ENCODE measurements at places on chromosomes 4 and X.
A peak's percentile ranks its signal among the peaks of the same experiment; 100 is the strongest.

GRCh38 chr4:17493619-17494018, 18.3 kb downstream of the QDPR start:
- no peak for DNase-seq

DNA sequence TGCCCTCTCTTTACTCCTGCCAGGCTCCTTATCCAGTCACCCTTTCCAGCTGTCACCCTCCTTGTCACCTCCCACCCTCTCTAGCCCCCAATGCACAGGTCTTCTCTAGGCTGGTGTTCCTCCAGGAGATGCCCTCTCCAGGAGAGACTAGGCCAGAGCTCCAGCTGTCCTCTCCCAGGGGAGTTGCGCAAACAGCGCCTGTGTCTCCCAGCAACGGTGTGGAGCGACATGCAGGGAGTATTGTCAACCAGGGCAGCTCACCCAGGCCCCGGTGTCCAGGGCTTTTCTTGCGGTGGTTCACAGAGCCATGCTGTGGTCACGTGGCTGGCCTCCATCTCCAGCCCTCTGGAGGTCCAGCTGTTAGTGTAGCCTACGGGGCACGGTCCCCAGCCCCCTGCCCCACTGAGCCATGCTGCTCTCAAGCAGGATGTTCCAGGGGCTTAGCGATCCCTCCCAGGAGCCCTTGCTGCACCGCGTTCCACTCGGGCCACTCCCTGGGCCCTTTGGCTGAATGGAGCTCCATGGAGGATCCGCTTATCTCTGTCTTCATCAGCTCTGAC, 34.8 kb downstream of the CCNQ start:
- DNase-seq: no peak

DNA sequence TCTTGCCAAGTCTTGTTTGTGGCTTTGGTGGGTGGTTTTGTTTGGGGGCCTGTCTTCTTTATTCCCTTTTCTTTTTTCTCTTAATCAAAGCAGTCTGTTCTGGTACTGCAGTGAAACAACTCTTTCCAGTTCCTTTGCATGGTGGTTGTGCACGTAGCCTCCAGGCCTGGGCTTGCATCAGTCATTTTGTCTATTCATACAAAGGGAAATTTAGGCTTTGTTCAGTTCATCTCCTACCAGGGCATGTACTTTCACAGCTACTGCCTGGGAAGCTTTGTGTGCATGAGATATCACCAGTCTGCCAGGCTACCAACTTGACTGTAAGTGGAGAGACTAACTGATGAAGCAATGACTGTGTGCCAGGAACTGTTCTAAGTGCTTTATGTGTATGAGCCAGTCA, 8.5 kb downstream of the TRIM2 start:
- no peak for DNase-seq

- no peak for DNase-seq
Measured at GRCh38 chr4:169765835-169766234, 8.1 kb upstream of the HPF1 start.

DNA sequence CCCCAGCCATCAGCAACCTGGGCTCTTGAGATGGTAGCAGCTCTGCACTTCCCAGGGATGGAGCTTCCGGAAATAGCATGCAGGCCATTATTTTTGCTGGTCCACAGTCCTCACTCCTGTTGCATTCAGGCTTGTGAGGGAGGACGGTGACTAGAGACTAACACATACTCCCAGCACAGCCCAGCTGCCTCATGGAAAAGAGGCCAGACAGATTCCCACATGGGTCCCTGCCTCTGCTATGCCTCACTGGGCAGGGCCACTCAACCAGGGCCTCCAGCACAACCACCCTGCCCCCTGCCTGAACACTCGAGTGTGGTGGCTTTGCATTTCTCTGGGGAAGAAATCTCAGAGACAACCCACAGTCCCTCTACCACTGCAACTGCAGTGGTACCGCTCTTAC, 1195.1 kb downstream of the PCDH18 start:
- no peak for DNase-seq

DNA sequence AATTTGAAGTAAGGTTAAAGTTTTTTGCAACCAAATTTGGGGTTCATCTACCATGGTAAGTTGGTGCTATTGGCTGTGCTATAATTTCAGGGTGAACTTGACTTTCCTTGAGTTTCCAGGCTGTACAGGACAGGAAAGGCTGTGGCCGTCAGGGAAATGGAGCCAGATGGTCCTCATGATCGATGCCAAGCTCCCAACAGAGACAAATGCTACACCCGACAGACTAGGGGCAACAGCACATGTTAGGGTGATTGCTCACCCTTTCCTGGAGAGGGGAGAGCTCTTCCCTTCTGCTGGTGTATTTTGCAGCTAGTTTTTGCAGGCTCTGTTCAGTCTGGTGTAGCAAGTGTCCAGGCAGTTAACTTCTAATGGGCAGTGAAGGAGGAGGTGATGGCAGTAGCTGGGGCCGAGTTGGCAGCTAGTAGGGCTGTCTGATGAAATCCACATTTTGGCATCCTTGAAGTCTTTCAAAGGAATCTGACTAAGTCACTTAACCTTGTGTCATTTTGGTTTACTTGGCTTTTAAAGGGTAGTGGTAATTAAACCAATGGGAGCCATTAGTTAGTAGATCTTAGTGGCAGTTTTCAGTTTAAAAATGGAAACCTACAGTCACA, 47.8 kb downstream of the GAB1 start:
- no peak for DNase-seq

DNA sequence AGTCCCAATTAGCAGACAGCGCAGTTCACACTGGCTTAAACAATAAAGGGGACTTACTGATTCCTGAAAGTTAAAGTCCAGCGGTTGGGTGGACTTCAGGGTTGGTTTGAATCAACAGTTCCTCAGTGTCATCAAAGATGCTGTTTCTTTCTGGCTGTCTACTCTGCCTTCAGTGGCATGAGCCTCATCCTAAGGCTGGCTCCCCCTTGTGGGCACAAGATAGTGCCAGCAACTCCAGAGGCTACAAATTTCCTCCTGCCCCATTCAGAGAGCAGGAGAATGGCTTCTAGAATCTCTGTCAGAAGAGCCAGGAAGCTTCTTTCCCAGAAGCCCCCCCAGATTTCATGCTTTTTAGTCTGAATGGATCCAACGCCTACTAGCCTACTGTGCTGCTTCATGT, 82.4 kb upstream of the MTM1 start:
- DNase-seq: peak; percentile 61

GRCh38 chr4:138115053-138115452, 127.1 kb downstream of the SLC7A11 start:
- DNase-seq: no peak

GRCh38 chr4:26161030-26161824, 159.6 kb upstream of the RBPJ start:
- DNase-seq: peak; percentile 38

DNA sequence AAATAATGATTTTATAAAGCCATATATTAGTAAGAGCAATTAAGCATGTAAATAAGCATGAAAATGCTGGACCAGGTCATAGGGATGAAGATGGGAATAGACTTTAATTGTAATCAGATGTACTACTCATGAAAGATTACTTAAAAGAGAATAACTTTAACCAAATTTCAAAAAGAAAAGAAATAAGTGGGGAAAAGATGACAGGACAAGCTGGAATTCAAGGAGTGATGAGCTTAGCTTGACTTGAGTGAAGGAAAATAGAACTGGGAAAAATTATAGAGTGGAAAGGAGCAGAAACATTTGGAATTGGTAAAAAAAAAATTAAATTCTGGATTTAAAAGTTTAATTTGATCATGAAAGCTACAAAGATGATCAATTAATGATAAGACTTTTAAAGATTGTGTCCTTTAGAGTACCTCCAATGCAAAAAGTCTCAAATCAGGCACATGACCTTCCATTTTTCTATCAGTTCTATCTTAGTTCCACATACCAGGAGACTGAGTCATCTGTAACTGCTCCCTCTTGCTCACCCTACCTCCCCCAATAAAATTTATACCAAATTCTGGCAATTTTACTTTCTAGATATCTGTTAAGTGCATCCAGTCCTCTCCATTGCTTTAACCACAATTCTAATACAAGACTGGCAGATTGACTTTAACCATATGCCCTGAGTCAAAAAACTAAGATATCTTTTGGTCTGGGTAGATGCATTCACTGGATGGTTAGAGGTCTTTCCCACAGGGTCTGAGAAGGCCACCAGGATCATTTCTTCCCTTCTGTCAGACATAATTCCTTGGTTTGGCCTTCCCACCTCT, 56.4 kb upstream of the SLIT2 start:
- DNase-seq: no peak

DNA sequence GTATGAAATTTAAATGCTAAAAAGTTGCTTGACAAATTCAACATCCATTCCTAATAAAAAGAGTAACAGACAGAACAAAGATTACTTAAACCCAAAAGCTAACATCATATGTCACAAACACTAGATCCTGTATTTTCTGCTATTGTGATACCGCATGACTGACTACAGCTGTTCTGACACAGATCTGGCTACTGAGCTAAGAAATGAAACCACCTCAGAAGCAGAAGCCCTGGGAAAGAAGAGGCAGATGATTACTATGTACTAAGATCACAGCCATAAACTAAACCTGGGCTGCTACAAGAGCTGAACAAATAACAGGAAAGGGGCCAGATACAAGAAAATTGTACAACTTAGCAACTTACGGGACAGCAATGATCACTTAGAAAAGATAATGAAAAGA, 9.4 kb downstream of the LETM1 start:
- DNase-seq: no peak

DNA sequence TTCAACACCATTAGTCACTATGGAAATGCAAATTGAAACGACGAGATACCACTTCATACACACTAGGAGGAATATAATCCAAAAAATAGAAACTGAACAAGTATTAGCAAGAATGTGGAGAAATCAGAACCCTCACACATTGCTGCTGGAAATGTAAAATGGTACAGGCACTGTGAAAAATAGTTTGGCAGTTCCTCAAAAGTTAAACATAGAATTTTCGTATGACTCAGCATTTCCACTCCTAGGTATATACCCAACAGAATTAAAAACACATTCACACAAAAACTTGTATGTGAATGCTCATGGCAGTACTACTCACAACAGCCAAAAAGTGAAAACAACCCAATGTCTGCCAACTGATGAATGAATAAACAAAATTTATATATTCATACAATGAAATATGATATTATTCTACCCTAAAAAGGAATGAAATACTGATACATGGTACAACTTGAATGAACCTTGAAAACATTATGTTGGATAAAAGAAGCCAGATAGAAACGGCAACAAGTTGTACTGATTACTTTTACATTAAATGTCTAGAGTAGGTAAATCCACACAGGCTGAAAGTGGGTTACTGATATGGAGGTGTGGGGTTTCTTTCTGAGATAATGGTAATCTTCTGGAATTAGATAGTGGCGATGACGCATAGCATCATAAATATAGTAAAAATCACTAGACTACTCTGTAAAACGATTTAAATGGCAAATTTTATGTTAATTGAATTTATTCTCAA, 22.3 kb downstream of the TEC start:
- DNase-seq: no peak

GRCh38 chrX:112731793-112732192, 52.1 kb upstream of the LHFPL1 start:
- DNase-seq: no peak

GRCh38 chr4:53905276-53905940, 159.0 kb downstream of the CHIC2 start:
- DNase-seq: no peak

GRCh38 chr4:2510351-2511259, 25.8 kb upstream of the FAM193A start:
- no peak for DNase-seq

DNA sequence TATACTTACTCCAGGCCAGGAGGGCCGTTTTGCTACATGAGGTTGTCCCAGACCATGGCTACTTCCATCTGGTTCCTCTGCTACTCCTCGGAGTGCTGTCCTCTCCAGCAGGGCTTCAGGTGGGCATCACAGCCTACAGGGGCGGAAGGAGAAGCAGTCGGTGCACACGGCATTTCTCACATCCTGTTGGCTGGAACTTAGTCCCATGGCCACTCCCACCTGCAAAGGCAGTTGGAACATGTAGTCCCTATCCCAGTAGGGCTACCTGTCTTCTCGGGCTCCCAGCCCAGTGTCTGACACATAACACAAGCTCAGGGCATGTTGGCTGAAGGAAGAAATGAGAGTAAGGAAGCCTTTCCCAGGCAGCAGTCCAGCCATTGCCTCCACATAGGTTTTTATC, 7.7 kb upstream of the STK32B start:
- DNase-seq: no peak

DNA sequence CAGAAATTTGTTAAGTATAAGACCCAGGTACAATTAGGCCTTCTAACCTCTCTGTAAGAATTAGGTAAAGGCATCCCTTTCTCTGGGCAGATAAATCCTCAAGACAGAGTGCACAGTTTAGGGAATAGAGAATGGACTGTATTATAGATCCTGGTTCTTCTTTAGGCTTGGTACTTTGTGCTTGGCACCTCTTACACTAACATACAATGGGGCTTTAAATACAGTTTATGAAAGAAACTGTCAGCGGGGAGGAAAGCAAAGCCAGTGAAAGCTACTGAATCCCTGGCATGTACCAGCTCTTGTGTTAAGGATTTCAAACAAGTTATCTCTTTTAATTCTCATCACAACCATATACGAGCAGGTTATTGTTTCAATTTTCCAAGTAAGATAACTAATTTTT, 1350.0 kb downstream of the ADGRL3 start:
- DNase-seq: no peak

- DNase-seq: peak; percentile 46
Measured at GRCh38 chrX:153726286-153727122, 1.8 kb downstream of the ABCD1 start.

- DNase-seq: peak; percentile 4
Measured at GRCh38 chr4:22670956-22671355, 21.8 kb upstream of the GBA3 start.

GRCh38 chr4:19026281-19026680, 1004.7 kb upstream of the LCORL start:
- no peak for DNase-seq

DNA sequence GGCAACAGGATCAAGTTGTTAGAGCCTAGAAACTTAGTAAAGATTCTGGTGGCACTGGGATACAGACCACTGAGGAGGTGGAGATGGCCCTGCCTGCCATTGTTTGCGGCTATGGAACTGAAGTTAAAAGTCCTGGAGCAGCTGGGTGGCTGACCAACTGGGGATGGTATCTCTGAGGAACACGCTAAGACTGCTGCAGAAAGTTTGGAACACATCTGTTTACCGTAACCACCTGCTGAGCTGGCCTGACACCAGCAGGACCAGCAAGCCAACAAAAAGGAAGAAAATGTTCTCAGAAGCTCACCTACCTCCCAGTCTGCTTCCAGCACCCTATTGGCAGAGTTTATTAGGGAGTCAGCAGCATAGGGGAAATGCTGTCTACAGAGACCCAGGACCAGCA, 17.4 kb upstream of the PACRGL start:
- no peak for DNase-seq

GRCh38 chrX:70260104-70260503, at the start of gene P2RY4:
TSS of gene P2RY4 (minus strand) at chrX:70260204. CDS start at chrX:70259624, 580 bp downstream.
- no peak for DNase-seq

DNA sequence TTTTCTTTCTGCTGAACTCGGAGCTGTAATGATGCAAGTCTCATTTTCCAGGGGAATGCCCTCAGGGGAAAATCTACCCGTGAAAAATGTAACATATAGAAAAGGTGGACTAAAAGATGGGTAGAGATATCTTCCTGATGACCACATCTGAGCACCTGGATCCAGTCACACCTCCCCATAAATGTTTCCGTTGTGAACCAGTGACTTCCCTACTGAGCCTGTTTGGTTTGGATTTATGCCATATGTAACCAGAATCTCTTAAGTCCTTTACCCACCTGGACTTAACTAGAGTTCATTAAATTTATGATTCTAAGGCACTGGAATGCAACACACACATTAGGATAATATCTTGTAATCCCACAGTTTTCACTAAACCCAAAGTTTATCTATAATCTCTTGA, 171.1 kb downstream of the ZNF330 start:
- no peak for DNase-seq
